ENCODE measurements at places on chromosomes 5 and 9. TPM values are rescaled to one million over a fixed set of nuclear protein-coding genes. Genes with fewer than 3 reads are reported as not detected.

GRCh38 chr5:35294976-35295375, 64.7 kb upstream of the PRLR start:
- H3K27me3 ChIP-seq = no peaks in the 10 kb centered on the region
- no peak overlapping the region for H3K27ac ChIP-seq
- H3K4me3 ChIP-seq = no peak overlapping the region
- no peaks in the 10 kb centered on the region for H3K36me3 ChIP-seq
- no peaks in the 10 kb centered on the region for H3K4me1 ChIP-seq

- no peaks in the 10 kb centered on the region for H3K27me3 ChIP-seq
- peak overlapping the region; percentile 91 for H3K27ac ChIP-seq
- peak overlapping the region; percentile 73 for H3K4me3 ChIP-seq
- DNase-seq = peak; percentile 97
Measured at GRCh38 chr9:91515074-91515687, 91.5 kb upstream of the NFIL3 start.

DNA sequence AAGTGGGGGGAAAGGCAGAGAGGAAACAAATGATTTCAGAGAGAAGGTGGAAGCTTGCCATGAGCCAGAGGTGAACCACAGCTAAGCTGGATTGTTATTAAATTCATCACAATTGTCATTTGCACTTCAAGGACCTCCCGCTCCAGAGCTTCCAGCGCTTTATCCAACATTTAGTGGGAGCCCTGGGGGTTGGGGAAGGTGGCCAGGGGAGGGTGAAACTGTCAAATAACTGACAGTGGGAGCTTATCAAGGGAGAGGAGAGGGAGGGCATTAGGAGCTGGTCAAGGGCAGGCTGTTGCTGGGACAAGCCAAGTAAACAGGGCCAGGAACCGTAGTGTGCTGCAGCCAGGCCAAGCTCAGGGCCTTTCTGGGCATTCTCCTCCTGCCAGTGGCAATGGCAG, 71.5 kb downstream of the SIL1 start:
- H3K4me3 ChIP-seq = no peak overlapping the region
- no peak for DNase-seq
- H3K27ac ChIP-seq = no peak overlapping the region
- H3K4me1 ChIP-seq = peaks cover 10% of the 10 kb centered on the region
- peaks cover 12% of the 10 kb centered on the region for H3K36me3 ChIP-seq

- H3K4me1 ChIP-seq = 0 out of 2 replicates have a peak, but pooled peaks cover under 1% of the 10 kb centered on the region
- DNase-seq = no peak
Measured at GRCh38 chr5:77322406-77322805, 111.9 kb downstream of the PDE8B start.

GRCh38 chr5:460273-460625, 17.3 kb downstream of the EXOC3 start:
- no peaks in the 10 kb centered on the region for H3K27me3 ChIP-seq
- H3K4me1 ChIP-seq = peaks cover 10% of the 10 kb centered on the region
- no peak for DNase-seq
- H3K4me3 ChIP-seq = no peak overlapping the region
- H3K27ac ChIP-seq = no peak overlapping the region

DNA sequence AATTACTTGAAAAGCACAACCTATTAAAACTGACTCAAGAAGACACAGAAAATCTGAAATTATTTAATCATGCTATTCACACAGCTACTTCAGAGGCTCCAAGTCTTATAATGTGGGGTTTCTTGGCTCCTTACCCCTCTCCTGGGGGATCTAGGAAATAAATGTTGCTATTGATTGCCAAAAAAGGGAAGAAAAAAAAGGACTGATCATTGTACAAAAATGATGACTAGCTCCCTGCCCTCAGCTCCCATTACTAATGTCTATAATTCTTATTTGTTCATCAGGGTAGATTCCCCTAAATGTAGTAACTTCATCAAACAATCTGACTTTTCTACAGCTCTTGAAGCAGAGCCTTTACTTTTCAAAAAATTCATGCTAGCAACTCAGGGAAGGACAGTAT, 3.3 kb upstream of the SMC5 start:
- no peaks in the 10 kb centered on the region for H3K27me3 ChIP-seq
- peak overlapping the region; percentile 82 for H3K27ac ChIP-seq
- no peaks in the 10 kb centered on the region for H3K36me3 ChIP-seq
- H3K4me1 ChIP-seq = peaks cover 40% of the 10 kb centered on the region

DNA sequence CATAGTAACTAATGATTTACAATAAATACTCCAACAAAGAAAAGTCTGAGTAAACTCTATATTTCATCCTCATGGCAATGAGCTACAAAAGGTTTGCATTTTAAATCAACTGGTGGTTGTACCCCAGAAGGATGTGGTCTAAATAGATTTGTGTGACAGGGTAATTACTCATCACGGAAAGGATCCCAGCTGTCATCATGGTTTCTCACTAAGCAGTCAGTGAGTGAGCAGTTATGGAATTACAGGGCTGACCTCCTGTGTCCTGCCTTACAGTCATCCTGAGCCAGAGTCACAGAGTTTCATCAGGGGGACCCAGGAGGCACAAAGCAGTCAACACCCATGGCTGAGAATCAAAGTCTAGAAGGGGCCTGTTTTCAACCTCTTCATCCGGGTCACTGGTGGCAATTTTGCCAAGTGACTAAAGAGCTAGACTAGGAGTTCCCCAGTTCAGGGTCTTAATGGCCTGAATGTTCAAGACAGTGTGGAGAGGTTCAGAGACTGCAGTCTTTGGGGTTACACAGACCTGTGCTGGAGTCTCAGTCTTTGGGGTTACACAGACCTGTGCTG, 210.7 kb upstream of the SLC24A2 start:
- 0 out of 2 replicates have a peak overlapping the region, but pooled peaks have one; percentile 14 for H3K4me3 ChIP-seq
- peak overlapping the region; percentile 57 for H3K27ac ChIP-seq
- peak; percentile 82 for DNase-seq
- H3K27me3 ChIP-seq = no peaks in the 10 kb centered on the region
- peaks cover 24% of the 10 kb centered on the region for H3K4me1 ChIP-seq
- H3K36me3 ChIP-seq = no peaks in the 10 kb centered on the region

Gene GRM6
- total RNA-seq = not detected

Gene TEX48
- total RNA-seq = not detected

Gene ZNG1F
- total RNA-seq = 2.2 TPM

Gene PHF24
- total RNA-seq = not detected

All from GM23248 (cell line).